Ovary (tissue), 10 donors: ENCODE measurements at places on chromosomes 6 and 20. TPM values are rescaled to one million over a fixed set of nuclear protein-coding genes. Genes with fewer than 3 reads are reported as not detected.

GRCh38 chr6:65816991-65817390 lies 110.0 kb upstream of the EYS start:
- no peak for DNase-seq
- no peak overlapping the region for H3K27ac ChIP-seq
- no peaks in the 10 kb centered on the region for H3K27me3 ChIP-seq
- H3K4me1 ChIP-seq, result no peaks in the 10 kb centered on the region

Gene DYNLT2
- 3.9 TPM for total RNA-seq

- no peaks in the 10 kb centered on the region for H3K36me3 ChIP-seq
- H3K4me3 ChIP-seq, result no peak overlapping the region
- H3K27ac ChIP-seq, result no peak overlapping the region
- no peaks in the 10 kb centered on the region for H3K4me1 ChIP-seq
- no peak for DNase-seq
- H3K27me3 ChIP-seq, result no peaks in the 10 kb centered on the region
These were observed 321.2 kb upstream of the ADGRB3 start for GRCh38 chr6:68313911-68314310.

Gene BFSP1
- 2.5 TPM for total RNA-seq

Gene PTPRT
- 0.08 TPM for total RNA-seq

DNA sequence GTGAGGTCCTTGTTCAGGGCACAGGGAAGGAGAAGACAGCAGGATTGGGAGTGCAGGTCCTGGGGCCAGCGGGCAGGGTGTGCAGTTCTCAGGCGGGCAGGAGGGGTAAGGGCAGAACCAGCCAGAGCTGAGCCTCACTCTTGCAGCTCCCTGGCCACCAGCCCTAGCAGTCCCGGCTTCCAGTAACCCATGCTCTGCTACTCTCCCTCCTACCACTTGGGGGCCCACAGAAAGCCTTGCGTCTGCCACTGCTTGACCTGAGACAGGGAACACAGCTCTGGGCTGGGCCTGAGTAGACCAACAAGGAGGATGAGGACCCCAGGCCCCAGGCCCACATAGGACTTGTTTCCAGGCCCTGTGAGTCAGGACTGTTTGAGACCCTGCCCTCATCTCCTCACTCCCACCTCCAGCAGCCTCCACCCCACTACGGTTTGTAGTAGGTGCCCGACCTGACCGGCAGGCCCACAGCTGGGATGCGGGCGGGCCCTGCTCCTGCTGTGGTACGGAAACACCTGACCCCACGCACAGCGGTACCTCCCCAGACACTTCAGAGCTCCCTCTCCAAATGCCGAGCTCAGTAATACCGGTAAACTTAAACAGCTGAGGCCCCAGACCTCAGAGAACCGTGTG lies 39.2 kb downstream of the KCNK5 start:
- no peaks in the 10 kb centered on the region for H3K27me3 ChIP-seq
- no peaks in the 10 kb centered on the region for H3K4me1 ChIP-seq
- H3K27ac ChIP-seq, result no peak overlapping the region
- H3K36me3 ChIP-seq, result peaks cover 2% of the 10 kb centered on the region
- H3K4me3 ChIP-seq, result no peak overlapping the region

DNA sequence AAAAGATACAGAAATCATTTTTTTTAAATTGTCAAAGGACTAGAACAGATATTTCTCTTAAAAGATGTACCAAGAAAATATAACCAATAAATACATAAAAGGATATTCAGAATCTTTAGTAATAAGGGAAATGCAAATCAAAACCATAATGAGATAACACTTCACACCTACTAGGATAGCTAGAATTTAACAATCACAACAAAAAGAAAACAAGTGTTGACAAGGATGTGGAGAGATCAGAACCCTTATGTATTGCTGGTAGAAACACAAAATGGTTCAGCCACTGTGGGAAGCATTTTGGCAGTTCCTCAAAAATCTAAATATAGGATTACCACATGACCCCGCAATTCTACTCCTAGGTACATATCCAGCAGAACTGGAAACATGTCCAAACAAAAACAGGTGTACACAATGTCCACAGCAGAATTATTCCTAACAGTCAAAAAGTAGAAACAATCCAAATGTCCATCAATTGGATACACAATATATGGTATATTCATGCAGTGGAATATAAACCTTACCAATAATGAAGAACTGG lies 211.0 kb downstream of the LRFN2 start:
- no peak for DNase-seq
- H3K27me3 ChIP-seq, result no peaks in the 10 kb centered on the region
- no peaks in the 10 kb centered on the region for H3K4me1 ChIP-seq
- no peak overlapping the region for H3K4me3 ChIP-seq
- no peak overlapping the region for H3K27ac ChIP-seq

GRCh38 chr6:14732844-14733757 lies 512.8 kb upstream of the JARID2 start:
- no peaks in the 10 kb centered on the region for H3K27me3 ChIP-seq
- no peak for DNase-seq

Gene EYS
- total RNA-seq, result not detected

DNA sequence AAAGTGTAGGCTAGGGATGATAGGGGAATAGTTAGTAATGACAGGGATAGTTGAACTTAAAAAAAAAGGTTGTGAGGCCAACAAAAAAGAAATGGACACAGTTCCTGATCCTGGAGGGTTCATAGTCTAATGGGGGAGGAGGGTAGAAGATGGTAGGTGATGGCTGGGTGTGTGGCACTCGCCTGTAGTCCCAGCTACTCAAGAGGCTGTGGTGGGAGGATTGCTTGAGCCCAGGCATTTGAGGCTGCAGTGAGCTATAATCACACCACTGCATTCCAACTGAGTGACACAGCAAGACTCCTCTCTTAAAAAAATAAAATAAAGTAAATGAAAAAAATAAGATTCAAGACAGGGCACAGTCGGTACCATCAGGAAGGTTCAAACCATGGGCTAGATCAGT lies 2.4 kb upstream of the MICB start:
- no peak overlapping the region for H3K27ac ChIP-seq
- no peaks in the 10 kb centered on the region for H3K36me3 ChIP-seq
- no peak overlapping the region for H3K4me3 ChIP-seq

- H3K4me3 ChIP-seq, result no peak within 1 kb of the TSS
- H3K27me3 ChIP-seq, result no peaks in the 10 kb centered on the region
- DNase-seq, result no peak
- no peak within 1 kb of the TSS for H3K27ac ChIP-seq
- H3K4me1 ChIP-seq, result peaks cover 2% of the 10 kb centered on the region
These were observed at the start of gene PRND for GRCh38 chr20:4721719-4722118. TSS of gene PRND (plus strand) at chr20:4721909. CDS start at chr20:4724552, 2,643 bp downstream.

- H3K4me1 ChIP-seq, result no peaks in the 10 kb centered on the region
- no peaks in the 10 kb centered on the region for H3K36me3 ChIP-seq
- H3K27me3 ChIP-seq, result no peaks in the 10 kb centered on the region
- DNase-seq, result no peak
- no peak overlapping the region for H3K4me3 ChIP-seq
- no peak overlapping the region for H3K27ac ChIP-seq
These were observed 146.7 kb downstream of the TASP1 start for GRCh38 chr20:13492001-13492481.

Gene HSPA1B
- total RNA-seq, result 175 TPM

- DNase-seq, result no peak
- no peaks in the 10 kb centered on the region for H3K27me3 ChIP-seq
- no peaks in the 10 kb centered on the region for H3K4me1 ChIP-seq
These were observed 139.1 kb downstream of the COL9A1 start for GRCh38 chr6:70163795-70164194.

DNA sequence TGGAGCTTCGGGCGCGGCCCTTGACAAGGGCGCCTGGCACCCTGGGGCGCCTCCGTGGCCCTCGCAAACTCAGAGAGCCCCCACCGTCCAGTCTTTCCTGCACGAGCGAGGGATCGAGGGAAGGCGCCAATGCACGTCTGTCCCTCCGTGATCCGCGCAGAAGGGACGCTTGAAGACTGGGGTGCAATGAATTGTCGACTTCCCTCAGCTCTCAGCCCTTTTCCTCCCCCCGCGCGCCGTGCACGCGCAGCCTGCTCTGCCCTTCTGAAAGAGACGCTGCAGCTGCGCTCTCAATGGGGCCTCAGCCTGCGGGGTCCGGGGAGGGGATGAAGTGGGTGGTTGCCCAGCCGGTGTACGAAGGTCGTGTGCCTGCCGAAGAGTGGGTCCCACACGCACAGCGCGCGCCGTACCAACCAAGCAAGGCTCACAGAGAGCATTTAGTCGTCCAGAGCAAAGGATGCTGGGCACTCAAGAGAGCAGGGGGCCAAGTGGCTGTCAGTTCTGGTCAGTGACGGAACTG lies 5.5 kb upstream of the SOX4 start:
- DNase-seq, result peak; percentile 77
- peak overlapping the region; percentile 94 for H3K27ac ChIP-seq
- H3K27me3 ChIP-seq, result no peaks in the 10 kb centered on the region
- H3K4me1 ChIP-seq, result no peaks in the 10 kb centered on the region
- H3K36me3 ChIP-seq, result no peaks in the 10 kb centered on the region
- H3K4me3 ChIP-seq, result peak overlapping the region; percentile 60

DNA sequence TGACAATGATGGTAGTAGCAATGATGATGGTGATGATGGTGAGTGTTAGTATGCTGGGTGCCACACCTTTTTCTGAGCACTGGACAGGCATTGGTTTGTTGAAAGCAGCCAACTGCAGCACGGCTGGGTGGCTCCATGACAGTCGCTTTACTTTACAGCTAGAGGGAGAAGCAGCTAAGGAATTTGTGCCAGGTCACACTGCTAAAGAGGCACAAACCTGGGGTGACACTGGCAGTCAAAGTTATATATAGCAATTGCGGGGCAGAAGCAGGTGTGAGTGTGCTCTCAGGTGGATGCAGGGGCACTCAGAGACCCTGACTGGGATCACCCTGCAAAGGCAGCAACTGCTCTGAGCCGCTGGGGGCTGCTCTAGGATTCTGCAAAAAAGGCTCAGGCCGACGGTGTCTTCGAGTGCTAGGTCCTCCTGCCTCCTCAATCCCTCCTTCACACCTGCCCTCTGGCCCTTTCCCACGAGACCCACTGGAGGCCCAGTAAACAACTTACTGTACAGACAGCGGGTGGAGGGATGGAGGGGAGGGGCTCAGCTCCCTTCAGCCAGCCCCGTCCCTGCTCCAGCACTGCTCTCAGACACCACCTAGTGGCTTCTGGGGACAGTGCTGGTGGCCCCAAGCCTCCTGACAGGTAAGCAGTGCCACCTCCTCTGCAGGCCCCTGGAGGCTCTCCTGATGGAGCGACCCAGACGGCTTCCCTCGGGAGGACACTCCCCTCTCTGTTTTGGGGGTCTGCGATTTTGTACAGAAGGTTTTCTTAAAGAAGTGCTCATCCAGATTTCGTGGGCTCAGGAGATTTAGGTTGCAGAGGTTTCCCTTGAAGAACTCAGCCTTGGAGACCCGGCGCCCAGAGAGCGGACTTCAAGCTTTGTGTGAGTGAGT lies 4.4 kb upstream of the RPS21 start:
- DNase-seq, result peak; percentile 58
- H3K27ac ChIP-seq, result no peak overlapping the region
- H3K27me3 ChIP-seq, result no peaks in the 10 kb centered on the region
- H3K4me3 ChIP-seq, result no peak overlapping the region
- peaks cover 7% of the 10 kb centered on the region for H3K4me1 ChIP-seq
